ENCODE measurements at places on chromosomes 1 and 21.

- DNase-seq = no peak
Observed at GRCh38 chr1:228039986-228040385, 33.2 kb downstream of the WNT3A start.

DNA sequence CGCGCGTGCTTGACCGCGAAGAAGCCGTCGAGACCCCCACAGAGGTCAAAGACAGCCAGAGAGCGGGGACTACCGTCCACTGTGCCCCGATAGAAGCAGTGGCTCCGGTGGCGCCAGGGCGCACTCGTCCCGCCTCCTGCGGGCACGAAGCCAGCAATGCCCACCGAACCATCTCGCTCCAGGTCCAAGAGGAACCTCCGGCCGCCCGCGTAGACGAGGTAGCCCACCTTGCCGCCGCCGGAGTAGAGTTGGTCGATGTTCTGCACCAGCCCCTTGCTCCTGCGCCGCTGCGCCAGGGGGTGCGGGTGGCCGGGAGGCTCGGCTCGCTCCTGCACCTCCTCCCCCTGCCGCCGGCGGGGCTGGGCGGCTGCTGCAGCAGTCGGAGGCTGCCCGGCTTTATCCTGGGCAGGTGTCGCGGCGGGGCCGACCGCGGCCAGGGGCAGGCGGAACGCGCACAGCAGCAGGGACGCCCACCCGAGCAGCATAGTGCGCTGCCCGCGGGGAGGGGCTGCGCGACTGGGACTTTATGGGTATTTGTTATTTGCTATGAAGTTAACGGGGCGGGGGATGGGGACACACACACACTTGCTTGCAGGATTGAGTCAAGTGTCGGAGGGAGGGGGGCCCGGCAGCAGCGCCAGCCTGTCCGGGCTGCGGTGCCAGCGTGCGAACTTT, 844 bp downstream of the ADAMTS5 start:
- no peak for DNase-seq

DNA sequence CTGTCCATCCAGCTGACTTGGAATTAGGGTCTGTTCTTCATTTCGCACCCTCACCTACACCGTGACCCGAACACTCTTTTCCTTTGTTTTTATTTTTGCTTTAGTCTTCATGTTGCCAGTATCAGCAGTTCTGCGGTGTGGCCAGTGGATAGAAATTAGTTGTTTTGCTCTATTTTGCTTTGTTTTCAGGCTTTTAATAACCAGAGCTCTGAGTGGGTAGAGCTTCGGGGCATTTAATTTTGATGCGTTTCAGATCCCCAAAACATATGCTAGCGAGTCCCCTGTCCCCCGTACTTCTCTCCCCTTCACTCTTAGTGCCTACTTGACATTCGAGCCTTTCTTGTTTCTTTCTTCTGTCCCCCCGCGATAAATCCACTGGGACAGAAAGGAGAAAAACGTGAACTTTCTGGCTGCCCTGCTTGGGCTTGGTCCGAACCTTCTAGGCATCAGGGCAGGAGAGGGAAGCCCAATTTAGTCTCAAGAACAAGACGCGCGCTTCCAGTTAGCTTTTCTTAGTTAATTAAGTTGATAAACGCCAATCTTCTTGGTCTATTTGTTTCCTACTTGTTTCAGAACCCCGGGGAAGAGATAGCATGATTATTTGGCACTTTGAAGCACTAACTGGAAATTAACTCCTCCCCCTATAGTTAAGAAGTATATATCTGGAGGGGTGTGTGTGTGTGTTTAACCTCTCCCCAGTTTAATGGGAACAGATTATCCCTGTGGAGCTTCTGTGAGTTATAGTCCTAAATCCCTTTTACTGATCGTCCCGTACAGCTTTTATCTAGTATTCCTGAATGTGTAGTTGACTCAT, 839 bp downstream of the SWT1 start:
- no peak for DNase-seq

DNA sequence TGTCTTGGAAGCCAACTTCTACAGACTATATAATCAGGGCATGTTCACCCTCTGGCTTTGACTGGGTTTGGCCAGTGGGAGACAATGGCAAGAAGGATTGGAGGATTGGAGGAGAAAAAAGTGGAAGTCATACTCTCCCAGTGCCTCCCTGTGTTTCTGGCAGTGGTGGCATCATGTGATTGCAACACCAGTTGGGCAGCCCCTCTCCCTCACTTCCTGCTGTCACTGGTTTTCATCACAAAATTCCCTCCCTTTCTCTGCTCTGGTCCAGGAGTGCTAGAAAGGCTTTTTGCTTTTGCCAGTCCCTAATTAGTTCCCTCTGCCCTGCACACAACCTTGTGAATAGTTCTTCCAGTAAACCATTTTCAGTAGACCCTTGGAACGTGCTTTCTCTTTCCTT, 3.7 kb upstream of the QSOX1 start:
- no peak for DNase-seq

Data from COLO829 (cell line).